ENCODE measurements at places on chromosomes 3 and 15.

DNA sequence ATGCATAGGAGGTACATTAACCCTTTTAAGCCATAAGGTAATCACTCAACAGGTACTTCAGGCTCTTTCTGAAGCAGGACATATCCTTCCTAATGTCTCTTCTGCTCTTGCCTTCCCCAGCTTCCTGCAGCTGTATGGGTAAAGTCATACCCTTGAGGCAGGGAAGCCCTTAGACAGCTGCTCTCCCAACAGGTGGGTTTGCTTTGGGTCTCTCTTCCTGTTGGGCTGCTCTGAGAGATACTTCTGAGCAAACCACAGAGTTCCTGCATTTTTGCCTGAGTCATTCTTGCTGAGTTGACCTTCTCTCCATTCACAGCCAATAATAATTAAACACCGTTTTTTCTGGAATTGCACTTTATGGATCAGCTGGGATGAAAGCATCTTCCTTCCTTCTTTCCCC is 2.0 kb upstream of the TRAT1 start:
- DNase-seq, result no peak

GRCh38 chr3:171480526-171480925 is 20.3 kb upstream of the TNIK start:
- no peak for DNase-seq

- no peak for DNase-seq
These were observed 66.6 kb downstream of the KCNMB2 start for GRCh38 chr3:178602856-178603255.

DNA sequence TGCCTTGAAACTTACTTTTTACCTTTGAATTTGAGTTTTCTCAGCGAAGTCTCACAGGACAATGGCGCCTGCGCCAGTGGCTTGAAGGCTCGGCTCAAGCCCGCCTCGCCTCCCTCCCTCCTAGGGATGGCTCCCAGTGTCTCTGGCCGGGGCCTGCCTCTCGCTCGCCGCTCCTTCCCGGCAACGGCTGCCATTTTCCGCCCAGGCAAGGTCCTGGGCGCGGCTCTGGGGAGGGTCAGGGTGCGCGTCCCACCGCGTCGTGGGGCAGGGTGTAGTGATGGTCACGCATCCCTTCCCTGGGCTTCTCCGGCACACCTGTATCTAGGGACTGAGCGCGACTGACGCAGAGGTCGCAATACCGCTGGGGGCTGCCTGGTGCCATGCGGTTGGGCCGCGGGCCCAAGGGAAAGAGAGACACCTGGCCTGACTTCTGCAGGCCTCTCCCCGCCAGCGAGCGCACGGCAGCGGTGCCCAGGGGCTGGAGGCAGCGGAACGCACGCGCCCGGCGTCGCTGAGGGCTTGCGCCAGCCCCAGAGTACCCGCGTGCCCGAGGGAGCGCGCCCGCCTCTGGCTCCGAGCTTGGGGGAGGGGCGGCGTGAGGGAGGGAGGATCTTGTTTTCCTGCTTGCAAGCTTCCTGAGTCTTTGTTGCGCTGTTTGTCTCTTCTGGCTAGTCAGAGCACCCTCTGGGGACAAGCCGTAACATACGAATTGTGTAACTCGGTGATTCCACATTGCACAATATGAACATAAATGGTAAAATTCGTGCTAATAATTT is 20.7 kb upstream of the FEM1B start:
- DNase-seq, result peak; percentile 67

- no peak for DNase-seq
These were observed 379.8 kb downstream of the VPS13C start for GRCh38 chr15:61680260-61681037.

Data from stimulated activated CD4-positive, alpha-beta T cell treated with anti-CD3 and anti-CD28 coated beads, Interleukin-12 subunit alpha, Interleukin-12 subunit beta, amount 100 ng/mL, for 4 hours (primary cell).